H4 (cell line): ENCODE measurements at places on chromosomes 7 and 10.

- no peak for DNase-seq
These were observed 16.0 kb upstream of the VOPP1 start for GRCh38 chr7:55588379-55588699.

- no peak for DNase-seq
These were observed 14.6 kb upstream of the MLXIPL start for GRCh38 chr7:73638911-73639310.

DNA sequence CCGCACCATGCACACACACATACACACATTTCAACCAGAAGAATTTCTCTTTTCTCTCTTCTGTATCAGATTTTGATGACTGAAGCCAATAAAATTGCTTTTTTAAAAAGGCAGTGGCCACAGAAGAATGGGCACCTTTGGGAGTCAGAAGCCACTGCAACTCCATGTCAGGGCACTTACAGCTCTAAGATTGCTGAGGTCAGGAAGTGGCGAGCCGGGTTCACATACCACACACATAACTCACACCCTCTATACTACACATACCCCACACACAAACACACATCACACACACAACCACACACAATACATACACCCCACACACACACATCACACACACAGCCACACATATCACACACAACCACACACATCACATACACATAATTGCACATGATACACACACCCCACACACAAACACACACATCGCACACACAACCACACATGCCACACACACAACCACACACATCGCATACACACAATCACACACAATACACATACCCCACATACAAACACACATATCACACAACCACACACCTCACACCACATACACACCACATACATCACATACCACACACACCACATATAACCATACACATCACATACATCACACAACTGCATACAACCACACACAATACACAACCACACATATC lies 31.2 kb downstream of the GPRIN2 start:
- peak; percentile 95 for DNase-seq

- no peak for DNase-seq
These were observed 179.9 kb downstream of the SKAP2 start for GRCh38 chr7:26684447-26684846.

- no peak for DNase-seq
These were observed 40.0 kb downstream of the FGFR2 start for GRCh38 chr10:121558238-121558637.

DNA sequence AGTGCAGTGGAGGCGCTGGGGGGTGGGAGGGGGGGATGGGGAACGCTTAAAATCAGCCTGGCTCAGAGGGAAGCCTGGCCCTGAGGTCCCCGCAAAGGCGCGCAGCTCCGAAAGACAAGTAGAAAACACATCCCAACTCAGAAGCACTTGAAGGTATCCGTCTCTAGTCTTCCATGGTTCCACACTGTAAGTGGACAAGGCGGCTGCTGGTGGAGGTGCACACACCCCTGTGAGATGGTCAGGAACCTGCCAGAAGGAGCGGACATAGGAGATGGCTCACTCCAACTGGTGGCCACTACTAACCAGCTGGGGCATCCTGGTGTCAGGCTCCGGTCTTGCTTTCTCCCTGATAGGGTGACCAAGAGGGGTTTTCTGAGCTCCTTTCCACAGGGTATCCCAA lies 41.7 kb downstream of the CTBP2 start:
- no peak for DNase-seq

GRCh38 chr7:2019461-2019710 lies 213.4 kb downstream of the MAD1L1 start:
- no peak for DNase-seq

- no peak for DNase-seq
These were observed 9.0 kb downstream of the A1CF start for GRCh38 chr10:50876429-50876828.

DNA sequence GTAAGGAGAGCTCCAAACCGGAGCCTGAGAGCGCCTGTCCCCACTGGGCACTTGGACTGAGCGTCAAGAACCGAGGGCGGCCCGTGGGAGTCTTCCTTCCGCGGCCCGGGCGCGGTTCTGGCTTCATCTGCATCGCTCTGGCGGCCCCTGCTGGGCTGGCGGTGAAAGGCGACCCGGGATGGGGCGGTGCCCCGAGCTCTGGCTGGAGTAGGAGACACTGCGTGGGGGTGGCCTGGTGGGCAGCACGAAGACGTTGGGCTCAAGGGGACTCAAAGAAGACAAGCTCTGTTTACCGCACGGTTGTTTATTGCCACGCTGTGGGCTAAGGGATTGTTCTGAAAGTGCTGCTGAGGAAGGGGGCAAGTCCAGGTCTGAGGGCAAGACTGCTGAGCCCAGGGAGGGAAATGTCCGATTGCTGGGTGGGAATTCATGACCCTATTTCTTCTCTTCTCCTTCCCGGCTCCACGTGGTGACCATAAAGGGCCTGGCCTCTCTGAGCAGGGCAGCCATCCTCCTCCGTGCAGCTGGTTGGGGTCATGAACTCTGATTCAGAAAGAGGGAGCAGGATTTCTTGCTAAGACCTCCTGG lies 29.8 kb downstream of the PLAU start:
- peak; percentile 51 for DNase-seq

DNA sequence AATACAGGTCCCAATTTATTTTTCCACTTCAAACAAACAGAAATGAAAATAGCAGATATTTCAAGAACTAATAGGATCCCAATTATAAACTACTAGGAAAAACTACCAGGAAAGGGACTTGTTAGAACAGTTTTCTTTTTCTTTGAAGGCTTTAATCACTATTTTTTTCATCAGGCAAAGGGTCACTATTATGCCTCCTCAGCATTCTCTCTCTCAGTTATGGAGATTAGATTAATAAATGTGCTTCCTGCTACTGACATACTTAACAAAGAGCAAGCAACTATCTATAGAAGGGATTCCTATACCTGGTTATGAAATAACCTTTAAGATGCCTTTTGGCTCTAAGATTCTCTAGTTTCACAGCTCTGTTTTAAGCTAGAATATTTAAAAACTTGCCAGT lies 71.0 kb upstream of the OGDHL start:
- no peak for DNase-seq

DNA sequence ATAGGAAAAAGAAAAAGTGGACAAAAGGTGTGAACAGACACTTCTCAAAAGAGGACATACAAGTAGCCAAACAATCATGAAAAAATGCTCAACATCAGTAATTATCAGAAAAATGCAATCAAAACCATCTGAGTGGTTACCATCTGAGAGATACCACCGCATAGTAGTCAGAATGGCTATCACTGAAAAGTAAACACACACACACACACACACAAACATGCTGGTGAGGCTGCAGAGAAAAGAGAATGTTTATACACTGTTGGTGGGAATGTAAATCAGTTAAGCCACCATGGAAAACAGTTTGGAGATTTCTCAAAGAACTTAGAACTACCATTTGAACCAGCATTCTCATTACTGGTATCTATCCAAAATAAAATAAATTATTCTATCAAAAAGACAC lies 145.7 kb downstream of the CYP26A1 start:
- peak; percentile 51 for DNase-seq

GRCh38 chr10:112210666-112211065 lies 27.1 kb upstream of the GPAM start:
- DNase-seq, result no peak

DNA sequence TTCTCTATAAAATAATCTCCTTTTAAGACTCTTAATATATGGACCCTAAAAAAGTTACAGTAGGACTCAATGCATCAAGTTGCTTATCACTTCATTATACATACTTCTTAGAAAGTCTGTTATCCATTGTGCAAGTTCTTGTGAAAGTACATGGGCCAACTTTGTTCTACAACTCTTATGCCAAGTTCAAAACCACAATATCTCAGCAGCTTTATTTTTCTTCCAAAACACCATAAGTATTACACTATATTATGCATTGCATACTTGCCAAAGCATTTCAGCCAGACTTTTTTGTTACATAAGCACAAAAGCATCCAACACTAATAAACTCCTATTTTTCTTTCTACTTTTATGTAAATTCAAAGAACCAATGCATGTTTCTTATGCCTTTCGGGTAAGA lies 94.4 kb downstream of the AHR start:
- DNase-seq, result no peak

DNA sequence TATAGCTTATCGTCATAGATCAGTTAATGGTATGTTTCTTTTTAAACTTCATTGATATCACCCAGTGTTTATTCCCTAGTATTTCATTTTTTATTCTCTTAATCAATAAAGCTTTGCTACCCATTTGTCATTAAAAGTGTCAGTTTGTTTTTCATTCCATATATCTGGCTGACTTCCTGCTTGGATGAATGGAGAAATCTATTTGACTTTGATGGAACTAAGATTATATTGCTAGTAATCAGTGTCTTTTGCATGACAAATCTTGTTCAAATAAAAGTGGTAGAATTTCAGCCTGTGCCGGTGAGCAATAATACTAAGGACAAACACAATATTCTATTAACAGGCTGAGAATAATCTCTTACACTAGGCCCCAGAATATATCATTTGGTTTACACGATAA lies 203.3 kb downstream of the SEC23IP start:
- DNase-seq, result no peak

DNA sequence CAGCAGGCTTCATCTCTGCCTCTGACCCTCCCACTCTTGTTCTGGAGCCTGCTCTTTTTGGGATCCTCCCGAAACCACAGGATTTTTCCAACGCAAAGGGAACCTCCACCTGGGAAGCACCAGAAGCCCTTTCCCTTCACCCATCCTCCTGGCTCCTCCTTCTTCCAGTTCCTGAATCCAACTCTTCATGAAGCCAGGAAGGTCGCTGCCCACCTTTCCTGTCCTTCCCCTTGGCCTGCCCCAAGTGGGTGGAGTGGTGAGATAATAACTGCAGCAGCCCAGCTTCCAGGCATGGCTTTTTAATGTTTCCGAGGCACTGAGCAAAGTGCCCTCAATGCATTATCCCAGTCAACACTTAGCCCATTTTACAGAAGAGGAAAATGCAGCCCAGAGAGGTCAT lies 70.8 kb upstream of the EEPD1 start:
- DNase-seq, result no peak

- peak; percentile 79 for DNase-seq
These were observed 64.4 kb upstream of the EMX2 start for GRCh38 chr10:117477961-117478670.

- no peak for DNase-seq
These were observed 560.1 kb upstream of the LRRTM3 start for GRCh38 chr10:66365686-66366085.

DNA sequence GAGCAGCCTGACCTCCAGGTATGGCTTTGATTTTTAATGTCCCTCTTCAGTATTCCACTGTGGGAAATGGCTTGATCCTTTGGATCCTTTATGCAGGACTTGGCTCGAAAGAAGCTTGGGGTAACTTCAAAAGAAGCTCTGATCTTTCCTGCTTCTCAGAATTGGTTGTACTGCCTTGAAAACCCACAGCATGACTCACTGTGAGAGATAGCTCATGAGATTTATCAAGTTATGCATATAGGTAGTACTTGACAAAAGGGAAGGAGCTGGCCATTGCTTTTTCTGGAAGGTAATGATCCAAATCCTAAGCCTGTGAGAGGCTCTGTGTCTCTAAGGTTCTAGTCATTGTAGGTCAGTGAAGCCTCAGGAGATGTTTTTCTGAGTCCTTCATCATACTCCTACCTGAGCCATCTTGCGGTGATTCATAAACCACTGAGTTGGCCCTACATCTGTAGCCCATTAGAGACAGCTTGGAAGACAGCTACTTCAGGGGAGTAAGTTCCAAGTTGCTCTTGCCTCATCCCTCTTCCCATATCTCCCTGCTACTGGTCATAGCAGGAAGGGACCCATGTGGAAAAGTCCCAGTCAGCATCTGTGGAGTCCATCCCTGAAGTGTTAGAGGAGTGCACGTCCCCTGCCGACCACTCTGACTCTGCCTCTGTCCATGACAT lies 36.7 kb upstream of the NFKB2 start:
- no peak for DNase-seq

DNA sequence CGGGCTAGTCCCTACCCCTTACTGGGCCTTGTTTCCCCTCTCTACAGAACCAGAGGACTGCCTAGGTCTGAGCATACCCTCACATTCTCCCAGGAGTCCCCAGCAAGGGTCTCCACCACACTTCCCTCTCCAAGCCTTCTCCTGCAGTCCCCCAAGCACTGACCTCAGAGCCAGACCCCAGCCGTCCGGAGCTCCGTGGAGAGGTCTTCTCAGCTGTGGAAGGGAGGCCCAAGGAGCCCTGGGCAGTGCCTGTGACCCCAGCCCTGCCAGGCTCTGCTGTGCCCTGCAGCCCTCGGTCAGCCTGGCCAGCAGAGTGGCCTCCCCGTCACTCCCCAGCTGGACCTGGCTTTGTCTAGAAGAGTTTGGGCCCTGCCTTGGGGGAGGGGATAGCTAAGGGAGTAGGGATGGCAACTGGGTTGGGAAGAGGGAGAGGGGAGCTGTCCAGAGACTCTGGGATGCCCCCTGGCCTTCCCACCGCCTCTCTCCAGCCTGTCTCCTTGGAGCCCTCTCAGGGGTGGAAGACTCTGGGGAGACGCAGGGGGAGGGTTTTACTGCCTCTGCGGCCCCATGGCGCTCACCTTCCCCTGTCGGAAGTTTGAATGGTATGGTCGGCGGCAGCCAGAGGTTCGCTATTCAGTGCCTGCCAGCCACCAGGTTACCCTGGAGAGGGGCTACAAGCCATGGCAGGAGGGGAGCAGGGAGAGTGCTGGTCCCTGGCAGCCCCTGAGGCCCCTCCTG lies at the start of gene C10orf105:
C10orf105 (minus strand) TSS at position 315 of the 738 bp plus-strand sequence. CDS start 3,441 bp downstream, outside the sequence.
- no peak for DNase-seq
